ENCODE measurements at places on chromosomes 4 and X.

DNA sequence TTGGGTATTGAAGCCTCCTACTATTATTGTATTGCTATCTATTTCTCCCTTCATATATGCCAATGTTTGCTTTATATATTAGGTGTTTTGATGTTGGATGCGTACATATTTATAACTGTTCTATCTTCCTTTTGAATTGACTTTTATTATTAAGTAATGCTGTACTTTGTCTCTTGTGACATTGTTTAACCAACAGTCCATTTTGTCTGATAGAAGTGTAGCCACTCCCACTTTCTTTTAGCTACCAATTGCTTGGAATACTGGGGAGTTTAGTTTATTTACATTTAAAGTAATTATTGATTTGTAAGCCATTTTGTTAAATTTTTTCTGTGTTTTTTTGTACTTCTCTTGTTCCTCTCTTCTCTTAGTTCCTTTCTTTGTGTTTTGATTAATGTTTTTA is 195.9 kb downstream of the GC start:
- DNase-seq, result no peak

GRCh38 chrX:73563738-73564068 is 706 bp downstream of the CHIC1 start:
- DNase-seq, result no peak

DNA sequence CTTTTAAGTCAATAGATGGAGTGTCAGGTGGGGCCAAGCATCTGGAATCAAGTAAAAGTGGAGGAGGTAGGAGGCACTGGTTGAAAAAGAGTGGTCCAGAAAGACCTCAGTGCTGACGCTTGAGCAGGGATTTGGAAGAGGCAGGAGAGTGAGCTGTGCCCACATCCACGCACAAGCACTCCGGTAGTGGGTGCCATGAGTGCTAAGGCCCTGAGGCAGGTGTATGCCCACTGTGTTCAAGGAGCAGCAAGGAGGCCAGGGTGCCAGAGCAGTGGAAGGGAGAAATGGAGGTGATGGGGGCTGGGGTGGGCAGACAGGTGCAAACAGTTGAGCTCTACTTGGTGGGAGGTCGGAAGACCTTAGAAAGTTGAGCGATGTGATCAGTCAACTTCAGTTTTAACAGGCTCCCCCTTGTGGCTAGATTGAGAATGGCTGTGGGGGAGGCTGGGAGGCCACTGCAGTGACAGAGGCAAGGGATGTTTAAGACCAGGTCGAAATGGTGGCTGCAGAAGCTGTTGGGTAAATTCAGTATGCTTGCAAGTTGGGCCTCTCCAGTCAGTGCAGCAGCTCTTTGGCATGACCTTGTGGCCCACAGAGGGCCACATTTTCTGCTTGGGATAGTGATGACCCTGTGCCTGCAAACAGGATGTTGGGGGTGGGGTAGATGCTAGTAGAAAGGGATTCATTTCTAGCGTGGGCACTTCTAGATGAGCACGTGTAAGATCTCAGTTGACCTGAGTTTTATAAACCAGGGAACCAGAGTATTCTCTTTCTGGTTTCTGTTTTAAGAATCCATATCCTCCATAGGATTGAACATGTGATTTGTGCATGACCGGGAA is 12.7 kb downstream of the TKTL1 start:
- DNase-seq, result peak; percentile 64

DNA sequence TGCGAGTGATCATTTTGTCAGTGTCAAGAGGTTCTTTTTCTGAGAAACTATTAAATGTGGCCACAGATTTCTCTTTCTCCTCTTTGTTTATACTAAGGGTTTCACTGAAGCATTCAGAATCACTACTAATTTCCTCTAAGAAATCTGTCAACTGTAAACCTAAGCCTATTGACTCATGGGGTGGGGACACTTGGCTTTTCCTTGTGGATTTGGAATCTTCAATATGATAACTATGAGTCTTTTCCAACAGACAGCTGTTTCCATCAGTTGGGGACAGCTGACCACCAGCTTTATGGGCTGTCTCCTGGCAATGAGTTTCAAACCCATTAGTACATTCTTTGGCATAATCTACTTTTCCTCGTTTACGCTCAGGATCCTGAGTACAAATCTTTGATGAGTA is 13.8 kb downstream of the PGRMC1 start:
- no peak for DNase-seq

DNA sequence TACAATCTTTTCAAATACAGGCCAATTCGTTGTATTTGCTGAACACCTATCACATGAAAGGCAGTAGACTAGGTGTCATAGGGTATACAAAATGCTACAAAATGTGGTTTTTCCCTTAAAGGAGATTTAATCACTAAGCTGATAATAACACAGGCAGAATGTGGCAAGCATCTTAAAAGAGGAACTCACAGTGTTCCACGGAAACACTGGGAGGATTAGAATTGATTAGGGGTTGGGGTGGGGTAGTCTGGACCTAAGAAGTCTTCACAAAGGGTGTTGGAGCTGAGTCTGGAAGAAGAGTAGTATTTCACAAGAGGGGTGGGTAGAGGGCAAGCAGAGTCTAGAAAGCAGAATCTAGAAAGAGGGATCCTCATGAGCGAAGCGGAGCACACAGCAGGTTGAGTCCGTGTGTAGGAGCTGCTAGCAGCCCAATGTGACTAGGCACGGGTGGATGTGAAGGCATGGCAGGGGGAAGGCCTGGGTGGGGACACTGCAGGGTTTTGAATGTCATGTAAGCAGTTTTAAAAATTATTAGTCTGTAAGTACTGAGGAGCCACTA is 123.6 kb downstream of the MGST2 start:
- no peak for DNase-seq

GRCh38 chr4:52660643-52661042 is 1.5 kb upstream of the USP46 start:
- DNase-seq, result no peak

DNA sequence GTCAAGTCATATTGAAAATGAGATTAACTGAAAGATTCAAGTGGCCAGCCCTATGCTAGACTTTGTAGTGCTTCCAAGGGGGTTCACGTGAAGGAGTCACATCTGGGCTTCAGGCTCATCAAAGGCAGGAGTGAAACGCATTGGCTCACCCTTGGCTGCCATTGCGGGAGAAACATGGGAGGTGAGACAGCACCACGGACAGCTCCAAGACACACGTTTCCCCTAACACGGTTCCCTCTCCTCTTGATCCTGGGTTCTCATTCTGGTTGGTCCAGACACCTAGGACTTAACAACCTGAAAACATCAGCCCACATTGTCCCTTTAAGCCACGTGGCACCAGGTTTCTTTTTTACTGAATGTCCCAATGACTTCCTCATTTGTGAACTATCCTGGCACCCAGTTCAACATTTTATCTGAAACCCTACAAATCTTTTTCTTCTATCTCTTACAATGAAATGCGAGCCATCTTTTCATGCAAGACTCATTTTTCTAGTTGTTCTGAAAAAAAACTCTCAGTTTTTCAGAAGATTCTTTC is 279.0 kb upstream of the VCX3A start:
- DNase-seq, result no peak

- DNase-seq, result no peak
Observed at GRCh38 chr4:162699629-162700028, 467.1 kb downstream of the NAF1 start.

DNA sequence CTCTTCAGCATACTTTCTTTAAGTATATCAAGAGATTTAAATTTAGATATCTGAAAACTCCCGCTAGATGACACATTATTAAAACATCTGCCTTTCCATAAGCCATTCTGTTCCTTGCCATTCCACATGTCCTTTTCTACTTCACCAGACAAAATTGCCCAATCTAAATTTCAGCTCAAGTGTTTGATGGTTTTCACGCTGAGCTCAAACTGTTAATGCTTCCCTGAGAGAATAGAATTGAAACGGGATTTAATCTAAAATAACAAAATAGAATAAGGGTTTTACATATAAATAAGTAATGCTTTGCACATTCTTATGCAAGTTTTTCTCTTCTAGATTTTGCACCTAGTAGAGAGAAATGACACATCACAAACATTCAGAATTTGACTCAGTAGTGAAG is 764.5 kb upstream of the TENM3 start:
- no peak for DNase-seq
